ENCODE measurements at places on chromosomes 7 and 10.

GRCh38 chr7:42236976-42237810 is at the start of gene GLI3:
Gene GLI3 (minus strand): TSS chr7:42237209. CDS start chr7:42223253, 13,956 bp downstream.
- no peak for DNase-seq

DNA sequence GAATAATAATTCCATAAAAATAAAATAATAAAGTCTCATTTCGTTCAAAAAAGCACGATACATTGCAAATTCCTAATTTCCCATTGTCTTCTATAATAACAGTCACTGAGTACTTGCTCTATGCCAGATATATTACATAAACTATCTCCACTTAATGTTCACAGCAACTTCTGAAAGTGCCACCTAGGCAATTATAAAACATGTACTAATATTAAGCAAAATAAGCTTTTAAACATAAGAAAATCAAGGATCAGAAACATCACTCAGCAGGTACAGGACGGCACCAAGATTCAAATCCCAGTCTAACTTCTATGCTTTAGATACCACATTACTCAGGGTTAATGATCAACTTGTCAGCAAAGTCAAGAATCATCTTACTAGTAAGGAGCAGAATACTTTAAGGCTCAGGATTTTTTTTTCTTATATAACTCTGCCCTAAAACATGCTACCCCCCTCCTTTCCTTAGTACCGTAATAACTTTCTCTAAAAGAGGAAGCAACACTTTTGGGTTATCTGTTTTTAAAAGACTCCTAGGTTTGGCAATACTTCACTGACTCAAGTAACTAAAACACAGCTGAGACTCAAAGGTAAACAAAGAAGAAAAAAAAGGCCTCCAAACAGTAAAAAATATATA is 51.3 kb downstream of the USP6NL start:
- no peak for DNase-seq

- DNase-seq, result peak; percentile 8
These were observed 92.7 kb upstream of the GPR26 start for GRCh38 chr10:123573236-123574108.

- DNase-seq, result no peak
These were observed 118.2 kb downstream of the ANK3 start for GRCh38 chr10:60271319-60272040.

All from stimulated activated CD8-positive, alpha-beta memory T cell treated with anti-CD3 and anti-CD28 coated beads, Interleukin-2, amount 100 ng/mL, for 1 hour (primary cell).